ENCODE measurements at places on chromosomes 11 and 22.

DNA sequence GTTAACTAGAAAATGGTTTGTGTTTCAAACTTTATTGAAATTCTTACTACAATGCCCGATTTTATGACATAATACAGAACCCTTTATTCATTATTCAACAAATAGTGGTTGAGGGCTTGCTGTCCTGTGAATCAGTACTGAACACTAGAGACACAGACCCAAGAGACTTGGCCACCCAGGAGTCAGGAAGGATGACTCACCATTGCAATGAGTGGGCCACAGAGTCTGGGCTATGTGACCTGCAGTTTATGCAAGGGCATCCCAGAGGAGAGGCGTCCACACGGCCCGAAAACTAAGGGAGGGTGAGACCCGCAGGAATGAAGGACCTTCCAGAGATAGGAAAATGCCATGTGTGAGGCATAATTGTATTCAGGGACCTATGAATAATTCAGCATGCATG, 143.8 kb upstream of the DDI1 start:
- peak; percentile 25 for DNase-seq

DNA sequence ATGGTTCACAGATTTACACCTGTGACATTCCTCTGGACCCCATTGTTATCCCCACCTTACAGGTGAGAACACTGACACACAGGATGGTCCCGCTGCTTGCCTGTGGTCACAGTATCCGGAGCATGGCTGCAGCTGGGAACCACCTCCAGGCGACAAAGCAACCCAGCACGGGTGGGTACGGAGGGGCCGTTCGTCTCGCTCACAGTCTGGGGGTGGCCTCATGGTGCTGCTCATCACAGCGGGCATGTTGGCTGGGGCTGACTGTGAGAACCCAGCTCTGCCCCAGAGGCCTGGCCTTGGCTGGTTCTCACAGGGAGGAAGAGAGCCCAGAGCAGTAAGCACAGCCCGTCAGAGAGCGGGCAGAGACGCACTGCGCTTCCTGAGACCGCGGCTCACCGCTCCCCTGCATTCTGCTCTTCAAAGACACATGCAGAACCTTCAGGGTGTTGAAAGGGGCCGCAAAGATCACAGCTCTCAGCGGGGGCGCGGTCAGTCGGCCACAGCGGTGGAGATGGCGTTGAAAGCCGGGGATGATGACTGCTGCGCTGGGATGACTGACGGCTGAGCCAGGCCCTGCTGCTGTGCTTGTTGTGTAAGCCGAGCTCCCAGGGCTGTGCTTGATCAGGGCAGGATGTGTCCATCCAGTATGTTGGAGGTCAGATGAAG, 423.0 kb downstream of the BRD1 start:
- no peak for DNase-seq

DNA sequence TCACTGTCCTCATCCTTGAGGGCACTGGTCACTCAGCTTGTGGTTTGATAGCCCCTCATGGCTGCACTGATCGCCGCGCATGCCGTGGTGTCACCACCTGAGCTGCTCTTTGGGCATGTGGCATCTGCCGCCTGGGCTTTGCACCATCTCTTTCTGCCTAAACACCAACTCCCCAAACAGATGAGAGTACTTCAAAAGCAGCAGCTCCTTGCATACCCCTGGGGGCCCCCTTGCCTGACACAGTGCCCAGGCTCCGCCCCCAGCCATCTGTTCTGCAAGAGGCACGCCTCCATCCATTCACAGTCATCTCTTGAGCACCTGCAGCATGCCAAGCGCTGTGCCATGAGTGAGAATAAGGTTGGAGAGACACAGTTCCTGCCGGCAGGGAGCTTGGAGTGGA, 104.5 kb upstream of the B3GAT1 start:
- DNase-seq: no peak

- DNase-seq: no peak
Measured at GRCh38 chr11:44397586-44398178, 87.7 kb upstream of the ALX4 start.

DNA sequence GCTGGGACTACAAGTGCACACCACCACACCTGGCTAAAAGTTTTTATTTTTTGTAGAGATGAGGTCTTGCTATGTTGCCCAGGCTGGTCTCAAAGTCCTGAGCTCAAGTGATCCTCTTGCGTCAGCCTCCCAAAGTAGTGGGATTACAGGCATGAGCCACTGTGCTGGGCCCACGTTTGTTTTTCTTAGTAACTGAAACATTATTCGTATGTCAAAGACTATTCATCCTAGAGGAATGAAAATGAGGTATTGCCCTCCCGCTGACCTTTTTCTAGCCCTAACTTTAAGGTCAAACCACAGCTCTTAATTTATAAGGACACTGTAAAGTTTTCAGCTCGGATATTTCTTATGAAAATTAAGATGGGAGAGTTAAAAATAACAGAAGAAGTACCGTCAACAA, 33.2 kb upstream of the PAX6 start:
- no peak for DNase-seq

- no peak for DNase-seq
Measured at GRCh38 chr11:60261014-60261413, 18.1 kb upstream of the MS4A4E start.

DNA sequence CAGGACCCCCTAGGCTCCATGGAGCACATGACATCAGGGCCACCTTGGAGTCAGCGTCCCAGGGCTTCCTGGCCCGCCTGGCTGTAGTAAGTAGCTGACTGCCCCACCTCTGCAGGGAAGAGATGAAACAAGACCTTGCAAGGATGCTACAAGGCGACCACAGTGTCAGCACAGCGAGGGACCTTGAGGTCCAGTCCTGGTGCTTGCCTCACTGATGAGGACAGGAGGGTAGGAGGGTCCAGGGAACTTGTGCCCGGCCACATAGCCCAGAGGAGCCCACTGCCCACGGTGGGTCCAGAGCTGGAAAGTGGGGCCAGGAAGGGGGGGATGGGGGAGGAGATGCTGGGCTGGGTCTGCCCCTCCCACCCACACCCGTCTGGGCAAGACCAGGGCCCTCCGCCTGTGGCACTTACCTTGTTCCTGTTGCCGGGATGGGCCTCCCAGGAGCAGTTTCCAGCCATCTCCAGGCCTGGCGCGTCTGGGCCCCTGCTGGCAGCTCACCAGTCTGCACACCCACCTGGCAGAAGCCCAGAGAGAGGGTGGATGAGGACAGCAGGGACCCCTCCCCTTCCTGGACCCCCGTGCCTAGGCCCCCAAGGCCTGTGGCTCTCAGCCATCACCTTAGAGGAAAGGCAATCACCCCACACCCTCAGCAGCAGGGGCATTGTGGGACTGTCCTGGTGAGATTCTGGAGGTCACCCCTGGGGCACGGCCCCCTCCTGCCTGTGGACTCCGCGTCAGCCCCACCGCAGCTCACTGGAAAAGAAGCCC, 3.4 kb downstream of the MRGPRF start:
- peak; percentile 28 for DNase-seq

DNA sequence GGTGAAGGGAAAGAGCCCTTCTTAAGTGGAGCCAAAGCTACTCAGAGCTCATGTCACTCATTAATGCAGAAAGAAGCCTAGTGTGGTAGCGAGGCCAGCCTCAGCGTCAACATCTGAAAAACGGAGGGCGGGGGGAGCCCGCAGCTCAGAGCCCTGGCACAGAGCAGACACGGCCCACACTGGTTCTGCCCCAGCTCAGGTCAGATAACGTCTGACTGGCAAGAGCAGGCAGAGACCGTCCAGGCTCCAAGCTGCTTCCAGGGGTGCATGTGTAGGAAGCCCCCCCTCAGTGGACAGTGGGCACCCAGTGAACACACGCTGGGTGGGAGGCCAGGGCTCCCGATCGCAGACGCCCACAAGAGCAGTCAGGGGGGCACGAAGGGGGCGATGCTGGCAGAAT, 100.8 kb downstream of the SHANK2 start:
- no peak for DNase-seq

DNA sequence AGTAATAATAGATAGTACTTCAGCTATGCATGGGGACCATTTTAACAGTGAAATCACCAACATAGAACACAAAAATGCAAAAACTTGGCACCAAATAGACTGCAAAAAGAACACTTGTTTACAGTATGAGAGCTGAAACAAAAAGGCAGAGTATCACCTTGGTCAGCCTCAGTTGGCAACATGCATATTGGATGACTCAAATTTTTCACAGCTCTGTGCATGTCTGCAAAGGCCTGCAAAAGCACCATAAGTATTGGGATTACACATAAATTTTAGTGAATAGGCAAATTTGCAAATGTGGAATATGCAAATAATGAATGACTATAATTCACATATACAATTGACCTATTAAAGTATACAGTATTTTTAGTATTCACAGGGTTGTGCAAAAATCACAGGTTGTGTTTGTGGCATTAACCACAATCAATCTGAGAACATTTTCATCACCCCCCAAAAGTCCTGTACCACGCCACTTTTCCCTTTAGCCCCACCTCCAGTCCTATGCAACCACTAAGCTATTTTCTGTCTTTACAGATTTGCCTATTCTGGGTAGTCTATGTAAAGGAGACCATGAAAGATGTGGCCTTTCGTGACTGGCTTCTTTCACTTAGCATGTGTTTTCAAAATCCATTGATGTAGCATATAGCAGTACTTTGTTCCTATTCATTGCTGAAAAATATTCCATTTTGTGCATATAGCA, 47.2 kb downstream of the CCDC15 start:
- no peak for DNase-seq

DNA sequence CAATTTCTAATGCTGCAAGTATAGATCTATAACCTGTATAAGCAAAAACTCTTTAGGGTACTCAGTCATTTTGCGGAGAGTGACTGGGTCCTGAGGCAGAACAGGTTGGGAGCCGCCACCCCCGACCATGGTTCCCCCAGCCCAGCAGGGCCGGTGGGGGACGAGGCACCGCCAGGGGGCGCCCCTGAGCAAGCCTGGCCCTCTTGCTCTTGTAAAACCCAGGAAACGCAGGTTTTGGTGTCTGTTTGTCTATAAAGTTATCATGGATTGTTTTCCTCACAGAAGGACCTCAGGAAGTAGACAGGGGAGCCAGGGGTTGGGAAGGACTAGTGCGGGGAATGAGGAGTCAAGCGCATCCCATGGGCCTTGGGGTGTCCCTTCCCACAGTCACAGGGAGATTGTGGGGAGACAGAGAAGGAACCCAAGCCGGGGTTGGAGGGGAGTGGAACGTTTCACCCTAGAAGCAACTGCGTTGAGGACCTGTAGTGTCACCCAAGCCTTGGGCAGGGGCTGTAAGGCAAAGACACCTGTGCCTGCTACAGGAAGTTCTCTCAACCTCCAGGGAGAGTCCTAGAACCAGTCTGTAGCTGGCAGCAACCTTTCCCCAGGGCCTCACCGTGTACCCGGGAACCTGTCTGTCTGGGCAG, 26.4 kb downstream of the KCTD17 start:
- DNase-seq: peak; percentile 23

- peak; percentile 44 for DNase-seq
Measured at GRCh38 chr11:95917193-95918036, 6.5 kb downstream of the MTMR2 start.

DNA sequence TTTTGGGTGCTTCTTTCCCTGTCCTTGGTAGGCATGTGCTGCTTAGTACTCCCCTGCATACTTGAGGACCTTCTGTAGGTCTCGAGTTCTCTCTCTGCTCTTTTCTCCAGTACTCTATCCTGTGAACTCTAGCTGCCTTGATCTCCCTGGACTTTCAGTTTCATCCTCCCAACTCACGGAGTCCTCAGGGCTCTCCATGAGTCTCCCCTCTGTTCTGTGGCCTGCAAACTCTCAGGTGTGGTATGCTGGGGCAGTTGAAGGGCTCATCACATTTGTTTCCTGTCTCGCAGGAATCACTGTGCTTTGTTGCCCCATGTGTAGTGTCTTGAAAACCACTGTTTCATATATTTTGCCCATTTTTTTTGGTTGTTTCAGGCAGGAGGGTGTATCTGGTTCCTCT, 3.3 kb upstream of the PACS1 start:
- no peak for DNase-seq

DNA sequence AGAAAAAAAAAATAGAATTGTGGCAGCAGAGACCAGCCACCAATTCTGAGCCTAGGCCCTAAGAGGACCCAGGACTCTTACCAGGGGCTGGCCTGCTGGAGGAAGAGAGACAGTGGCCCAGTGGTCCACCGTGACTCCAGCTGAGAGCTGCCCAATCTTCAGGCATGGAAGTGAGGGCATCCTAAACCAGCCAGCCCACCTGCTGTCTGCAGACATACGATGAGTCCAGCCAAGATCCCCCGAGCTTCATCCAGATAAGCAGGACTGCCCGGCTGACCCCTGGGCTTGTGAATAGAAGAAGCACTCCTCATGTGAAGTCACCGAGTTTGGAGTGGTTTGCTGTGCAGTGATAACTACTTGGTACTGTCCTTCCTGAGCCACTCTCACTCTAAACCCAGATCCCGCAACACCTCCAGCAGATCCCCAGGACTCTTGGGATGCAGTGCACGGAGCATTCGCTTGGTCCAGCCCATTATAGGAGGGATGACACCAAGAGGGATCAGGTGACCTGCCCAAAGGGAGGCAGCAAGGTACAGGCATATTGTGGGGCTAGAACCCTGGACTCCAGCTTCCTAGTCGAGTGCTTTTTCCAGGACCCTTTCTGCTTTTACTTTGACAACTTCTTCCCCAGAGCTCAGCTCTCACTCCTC, 41.7 kb upstream of the FGF3 start:
- DNase-seq: no peak

- no peak for DNase-seq
Measured at GRCh38 chr22:47497666-47498065, 735.2 kb downstream of the TBC1D22A start.
